ENCODE measurements at places on chromosomes 3 and 15. TPM values are rescaled to one million over a fixed set of nuclear protein-coding genes. Genes with fewer than 3 reads are reported as not detected.

- H3K4me1 ChIP-seq, result peaks cover 19% of the 10 kb centered on the region
- no peaks in the 10 kb centered on the region for H3K36me3 ChIP-seq
- no peak for DNase-seq
- no peak overlapping the region for H3K27ac ChIP-seq
- no peak overlapping the region for H3K4me3 ChIP-seq
These were observed 915.6 kb downstream of the TUSC7 start for GRCh38 chr3:117625174-117625573.

DNA sequence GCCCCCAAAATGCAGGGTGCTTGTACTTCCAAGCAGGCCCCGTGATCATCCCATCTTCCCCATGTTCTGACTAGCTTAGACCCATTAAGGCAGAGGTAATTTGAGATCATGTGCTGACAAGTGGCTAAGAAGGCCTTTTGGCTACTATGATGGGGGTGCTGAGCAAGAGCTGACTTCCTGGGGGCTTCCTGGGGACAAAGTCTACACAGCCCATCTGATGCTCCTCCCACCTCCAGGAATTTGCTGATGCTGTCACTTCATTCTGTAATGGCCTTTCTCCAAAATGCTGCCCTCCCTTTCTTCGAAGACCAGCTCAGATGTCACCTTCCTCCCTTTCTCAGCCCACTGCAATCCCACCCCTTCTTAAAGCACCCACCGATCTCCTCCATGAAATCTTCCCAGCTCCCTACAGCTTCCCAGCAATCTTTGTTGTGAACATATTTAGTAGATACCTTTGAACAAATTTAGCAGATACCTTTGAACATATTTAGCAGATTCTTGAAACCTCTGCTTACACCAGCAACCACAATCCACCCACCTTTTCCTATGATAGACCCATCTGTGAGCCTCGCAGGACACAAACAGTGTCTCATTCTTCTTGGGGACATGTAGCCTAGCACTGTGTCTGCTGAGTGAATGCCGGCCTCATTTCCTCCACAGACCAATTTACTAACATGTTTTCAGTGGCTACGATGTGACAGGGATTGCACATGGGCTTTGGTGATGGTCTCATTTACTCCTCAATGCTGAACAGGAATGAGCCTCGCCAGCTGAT lies 223.3 kb downstream of the EPHB1 start:
- no peak overlapping the region for H3K4me3 ChIP-seq
- H3K27me3 ChIP-seq, result no peaks in the 10 kb centered on the region
- no peak for DNase-seq
- no peak overlapping the region for H3K27ac ChIP-seq
- peaks cover 23% of the 10 kb centered on the region for H3K4me1 ChIP-seq

GRCh38 chr3:171354049-171354705 lies 106.0 kb downstream of the TNIK start:
- no peak overlapping the region for H3K4me3 ChIP-seq
- H3K4me1 ChIP-seq, result peaks cover 5% of the 10 kb centered on the region
- no peak for DNase-seq
- no peaks in the 10 kb centered on the region for H3K36me3 ChIP-seq
- H3K27me3 ChIP-seq, result no peaks in the 10 kb centered on the region
- H3K27ac ChIP-seq, result no peak overlapping the region

LRRC31 gene
- total RNA-seq, result not detected

C3orf20 gene
- not detected for total RNA-seq

ACP3 gene
- not detected for total RNA-seq

DNA sequence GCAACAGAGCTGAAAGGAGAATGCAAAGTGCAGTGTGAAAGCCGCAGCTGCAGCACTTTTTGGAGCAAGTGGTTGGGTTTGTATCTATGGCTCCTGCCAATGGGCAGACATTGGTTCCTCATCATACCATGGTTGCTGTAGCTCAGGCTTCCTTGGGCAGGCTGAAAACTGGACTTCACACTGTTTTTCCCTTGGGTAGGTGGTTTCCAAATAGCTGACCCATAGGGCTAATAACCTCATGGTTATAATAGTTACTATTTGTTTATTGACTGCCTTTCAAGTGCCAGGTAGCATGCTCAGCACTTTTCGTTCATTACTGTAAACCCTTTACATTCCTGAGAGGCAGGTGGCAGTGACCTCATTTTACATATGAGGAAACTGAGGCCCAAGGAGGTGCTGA lies 4.5 kb downstream of the CGNL1 start:
- no peak overlapping the region for H3K4me3 ChIP-seq
- H3K4me1 ChIP-seq, result peaks cover 23% of the 10 kb centered on the region
- no peaks in the 10 kb centered on the region for H3K36me3 ChIP-seq
- peaks cover 18% of the 10 kb centered on the region for H3K27me3 ChIP-seq
- H3K27ac ChIP-seq, result no peak overlapping the region

GRCh38 chr3:161107311-161107710 lies 2.2 kb upstream of the B3GALNT1 start:
- peaks cover 3% of the 10 kb centered on the region for H3K4me1 ChIP-seq
- H3K27ac ChIP-seq, result no peak overlapping the region
- no peaks in the 10 kb centered on the region for H3K36me3 ChIP-seq
- H3K27me3 ChIP-seq, result peaks cover 35% of the 10 kb centered on the region

DNA sequence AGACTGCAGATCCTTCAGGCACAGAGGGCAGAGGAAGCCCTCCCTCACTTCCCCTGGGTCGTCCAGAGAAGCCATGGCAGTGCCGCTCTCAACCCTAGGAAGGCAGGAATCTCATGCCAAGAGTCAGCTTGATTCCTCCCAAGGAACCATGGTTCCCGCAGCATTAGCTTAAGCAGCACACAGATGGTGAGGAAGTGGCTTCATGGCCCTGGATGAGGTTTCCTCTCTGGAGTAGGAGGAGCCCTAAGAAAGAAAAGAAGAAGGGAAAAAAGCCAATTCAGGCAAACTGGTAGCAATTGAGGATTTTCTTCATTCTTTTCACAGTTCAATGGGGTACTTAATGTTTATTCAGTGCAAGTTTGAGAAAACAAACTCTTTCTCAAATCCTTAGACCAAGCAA lies 2.9 kb downstream of the RBSN start:
- no peak overlapping the region for H3K27ac ChIP-seq
- peaks cover 6% of the 10 kb centered on the region for H3K4me1 ChIP-seq
- no peaks in the 10 kb centered on the region for H3K36me3 ChIP-seq
- H3K4me3 ChIP-seq, result no peak overlapping the region
- H3K27me3 ChIP-seq, result no peaks in the 10 kb centered on the region

DNA sequence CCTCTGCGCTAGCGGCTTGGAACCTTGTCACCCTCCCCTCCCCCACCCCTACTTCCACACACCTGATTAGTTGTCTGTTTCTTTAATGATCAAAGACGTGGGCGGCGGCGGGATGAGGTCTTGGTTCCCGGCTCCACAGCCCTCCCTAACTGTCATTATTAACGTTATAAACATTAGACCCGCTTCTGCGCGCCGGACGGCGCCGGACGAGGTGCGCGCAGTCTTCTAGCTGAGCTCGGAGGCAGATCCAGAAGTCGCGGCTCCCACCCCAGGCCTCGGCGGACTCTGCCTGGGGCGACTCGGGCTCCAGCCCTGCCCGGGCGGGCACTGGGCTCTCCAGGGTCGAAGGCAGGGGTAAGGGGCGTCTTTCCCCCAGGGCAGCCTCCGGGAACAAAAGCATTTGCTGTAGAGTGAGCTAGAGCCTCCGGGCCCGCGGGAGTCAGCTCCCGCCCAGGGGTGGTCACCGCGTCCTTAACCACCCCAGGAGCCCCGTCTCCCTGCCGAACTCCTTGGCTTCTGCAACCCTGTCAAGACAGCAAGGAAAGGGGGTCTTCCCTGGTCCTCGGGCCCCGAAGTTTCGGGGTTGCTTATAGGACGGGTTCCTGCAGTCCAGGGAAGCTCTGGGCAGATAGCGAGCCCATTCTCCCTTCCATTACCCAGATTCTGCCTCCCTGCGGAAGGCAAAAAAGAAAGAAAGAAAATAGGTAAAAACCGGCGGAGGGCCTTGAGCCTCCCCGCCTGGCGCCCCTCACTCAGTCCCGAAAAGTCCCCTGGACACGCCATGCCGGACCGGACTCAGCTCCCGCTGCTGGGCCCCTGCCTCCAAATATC lies 2.2 kb upstream of the ISLR2 start:
- peaks cover 100% of the 10 kb centered on the region for H3K27me3 ChIP-seq
- H3K4me3 ChIP-seq, result peak overlapping the region; percentile 43
- H3K36me3 ChIP-seq, result no peaks in the 10 kb centered on the region
- no peak overlapping the region for H3K27ac ChIP-seq

DNA sequence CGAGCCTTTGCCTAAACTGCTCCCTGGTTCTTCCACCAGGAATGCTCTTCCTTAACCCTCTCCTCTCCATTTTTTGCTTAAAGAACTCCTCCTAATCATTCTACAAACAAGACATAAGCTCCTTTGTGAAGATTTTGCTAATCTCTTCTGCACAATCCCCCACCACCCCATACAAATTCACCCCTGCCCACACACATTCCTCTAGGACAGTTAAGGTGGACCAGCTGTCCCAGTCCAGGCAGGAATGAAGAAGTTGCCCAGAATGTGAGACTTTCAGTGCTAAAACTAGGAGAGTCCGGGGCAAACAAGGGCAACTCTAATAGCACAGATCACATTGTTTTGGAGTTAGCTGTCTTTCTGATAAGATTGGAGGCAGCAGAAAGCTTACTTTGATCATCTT lies 13.9 kb upstream of the FAM174B start:
- peak; percentile 29 for DNase-seq
- no peak overlapping the region for H3K27ac ChIP-seq
- H3K4me3 ChIP-seq, result no peak overlapping the region
- peaks cover 52% of the 10 kb centered on the region for H3K4me1 ChIP-seq
- H3K27me3 ChIP-seq, result peaks cover 25% of the 10 kb centered on the region

DNA sequence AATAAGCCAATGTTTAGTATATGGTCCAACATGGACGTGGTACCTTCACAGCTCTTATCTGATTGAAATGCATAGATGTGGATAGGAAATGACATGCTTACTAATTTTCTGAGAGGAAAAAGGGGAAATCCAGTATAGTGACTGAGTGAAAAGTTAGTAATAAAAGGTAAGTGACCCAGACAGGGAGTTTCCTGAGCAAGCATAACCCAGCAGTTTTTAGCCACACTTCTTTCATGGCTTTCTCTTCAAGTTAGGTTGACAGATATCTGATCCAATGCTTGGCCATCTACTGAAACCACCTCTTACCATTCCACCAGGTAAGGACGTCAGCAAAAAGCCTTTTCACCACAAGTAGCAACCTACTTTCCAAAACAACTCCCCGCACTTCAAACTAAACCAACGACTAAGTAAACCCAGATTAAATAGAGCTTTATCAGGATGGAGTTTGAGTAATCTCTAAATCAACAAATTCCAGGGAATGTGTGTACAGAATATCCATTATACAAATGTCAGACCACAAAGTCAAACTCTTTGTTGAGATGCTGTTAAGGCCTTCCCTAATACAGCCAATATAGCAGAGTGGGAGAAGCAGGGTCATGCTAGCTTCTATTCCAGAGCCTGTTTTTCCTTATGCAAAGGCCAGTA lies 329.7 kb downstream of the RORA start:
- no peaks in the 10 kb centered on the region for H3K4me1 ChIP-seq
- no peak overlapping the region for H3K27ac ChIP-seq
- no peak for DNase-seq
- H3K36me3 ChIP-seq, result no peaks in the 10 kb centered on the region
- no peak overlapping the region for H3K4me3 ChIP-seq

DNA sequence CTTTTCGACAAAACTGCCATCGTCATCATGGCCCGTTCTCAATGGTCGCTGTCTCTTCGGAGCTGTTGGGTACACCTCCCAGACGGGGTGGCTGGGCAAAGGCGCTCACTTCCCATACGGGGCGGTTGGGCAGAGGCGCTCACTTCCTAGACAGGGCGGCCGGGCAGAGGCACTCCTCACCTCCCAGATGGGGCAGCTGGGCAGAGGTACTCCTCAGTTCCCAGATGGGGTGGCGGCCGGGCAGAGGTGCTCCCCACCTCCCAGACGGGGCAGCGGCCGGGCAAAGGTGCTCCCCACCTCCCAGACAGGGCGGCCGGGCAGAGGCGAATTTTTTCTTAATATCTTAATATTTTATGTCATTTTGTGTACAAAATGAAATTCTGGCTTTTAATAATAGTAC lies 44.5 kb downstream of the PARP14 start:
- H3K4me3 ChIP-seq, result no peak overlapping the region
- no peaks in the 10 kb centered on the region for H3K36me3 ChIP-seq
- no peaks in the 10 kb centered on the region for H3K27me3 ChIP-seq
- H3K4me1 ChIP-seq, result no peaks in the 10 kb centered on the region
- no peak overlapping the region for H3K27ac ChIP-seq
- no peak for DNase-seq

ADAMTS9 gene
- 32.1 TPM for total RNA-seq

DNA sequence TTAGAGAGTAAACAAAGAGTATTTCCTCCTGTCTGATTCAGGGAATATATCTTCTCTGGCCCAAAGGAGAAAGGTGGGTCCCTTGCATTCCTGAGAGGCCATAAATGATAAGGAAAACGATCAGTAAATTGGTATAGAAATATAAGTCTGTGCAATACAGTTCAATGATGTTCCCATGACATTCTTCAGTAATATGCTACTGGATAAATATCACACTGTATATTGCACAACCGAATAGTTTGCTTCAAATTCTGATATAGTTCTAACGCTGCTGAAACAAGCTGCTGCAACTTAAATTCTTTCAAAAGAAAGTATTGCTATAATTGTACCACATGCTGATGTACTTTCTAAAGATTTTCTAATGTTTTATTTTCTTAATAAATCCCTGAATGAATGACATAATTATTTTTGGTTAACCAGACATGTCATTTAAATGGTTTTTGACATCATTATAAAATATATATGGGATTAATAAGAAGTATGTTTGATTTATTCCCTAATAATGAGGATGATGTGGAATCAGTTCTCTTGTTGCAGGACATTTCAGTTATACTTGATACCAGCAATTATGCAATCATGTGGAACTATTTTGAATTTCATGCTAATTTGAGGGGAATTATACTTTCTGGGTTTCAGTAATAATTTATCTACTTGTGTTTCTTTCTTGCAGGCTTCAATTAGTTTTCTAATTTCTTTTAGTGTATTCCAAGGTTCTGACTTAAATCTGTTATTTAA lies 44.9 kb downstream of the FGF7 start:
- no peak overlapping the region for H3K4me3 ChIP-seq
- H3K36me3 ChIP-seq, result no peaks in the 10 kb centered on the region
- H3K4me1 ChIP-seq, result no peaks in the 10 kb centered on the region
- DNase-seq, result no peak

- H3K27ac ChIP-seq, result no peak overlapping the region
- peaks cover 4% of the 10 kb centered on the region for H3K36me3 ChIP-seq
- H3K4me1 ChIP-seq, result no peaks in the 10 kb centered on the region
These were observed 24.9 kb downstream of the VPS13C start for GRCh38 chr15:62035256-62035924.

MAGI1 gene
- 40.6 TPM for total RNA-seq
